Tongue (tissue), 3 donors: ENCODE measurements at places on chromosomes 12 and 14.

DNA sequence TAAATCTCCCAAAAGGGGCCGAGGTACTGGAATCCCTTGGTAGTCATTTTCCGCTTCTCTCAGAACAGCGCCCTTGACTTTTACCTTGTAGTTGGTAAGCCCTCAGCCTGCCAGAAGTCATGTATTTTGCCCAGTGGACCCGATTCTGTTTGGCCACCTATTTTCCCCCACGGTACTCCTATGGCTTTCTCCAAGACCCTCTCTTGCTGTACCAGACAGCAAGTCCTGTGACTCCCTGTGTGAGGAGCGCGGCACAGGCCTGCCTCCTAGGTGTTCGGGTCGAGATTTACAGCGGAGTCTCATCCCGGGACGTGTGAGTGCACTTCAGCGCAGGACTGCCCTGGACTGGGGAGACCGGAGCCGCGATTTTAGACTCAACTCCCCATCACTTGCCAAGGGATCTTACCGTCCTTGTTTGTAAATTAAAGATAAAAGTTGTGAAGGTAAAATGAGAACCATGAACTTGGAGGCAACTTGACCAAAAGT lies 1.1 kb upstream of the MBD6 start:
- DNase-seq = peak; percentile 66

DNA sequence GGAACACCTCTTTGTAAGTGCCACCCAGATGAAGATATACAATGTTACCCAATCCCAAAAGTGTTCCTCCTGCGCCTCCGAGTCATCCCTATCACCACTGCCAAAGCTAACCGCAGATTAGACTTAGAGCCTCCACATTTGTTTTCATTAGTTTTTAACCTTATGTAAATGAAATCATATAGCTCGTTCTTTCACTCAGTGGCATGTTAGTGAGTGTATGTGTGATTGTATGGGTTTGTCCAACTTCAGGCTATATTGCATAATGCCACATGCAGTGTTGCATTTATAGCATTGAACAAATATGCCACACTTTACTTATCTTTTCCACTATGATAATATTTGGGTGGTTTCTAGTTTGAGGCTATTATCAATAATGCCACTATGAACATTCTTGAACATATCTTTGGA lies 18.0 kb downstream of the MAP1LC3B2 start:
- no peak for DNase-seq

GRCh38 chr12:106566771-106567170 lies 16.0 kb upstream of the RFX4 start:
- DNase-seq = no peak

GRCh38 chr12:48965298-48965838 lies 6.2 kb downstream of the WNT10B start:
- DNase-seq = no peak

GRCh38 chr12:89355243-89356068 lies 3.2 kb upstream of the DUSP6 start:
- peak; percentile 30 for DNase-seq

- no peak for DNase-seq
Observed at GRCh38 chr14:93343797-93344196, 3.2 kb upstream of the COX8C start.

DNA sequence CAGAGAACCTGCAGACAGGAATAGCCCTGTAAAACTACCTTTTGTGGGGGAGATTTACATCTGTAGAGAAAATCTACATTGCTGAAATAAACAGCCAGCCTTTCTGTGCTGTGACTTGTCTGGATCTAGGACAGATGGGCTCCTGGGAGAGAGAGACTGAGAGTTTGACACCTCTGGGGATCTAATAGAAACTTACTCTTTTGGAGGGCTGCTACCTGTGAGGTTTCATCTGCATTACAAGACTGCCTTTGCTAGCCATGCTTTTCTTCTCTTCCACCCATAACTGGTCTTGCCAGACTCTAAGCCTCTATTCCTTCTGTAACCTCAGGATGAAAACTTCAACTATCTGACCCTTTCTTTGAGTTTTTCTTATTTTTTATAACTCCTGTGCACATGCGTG lies 452.6 kb downstream of the ZFP36L1 start:
- DNase-seq = no peak

GRCh38 chr14:105069522-105069870 lies 4.3 kb upstream of the GPR132 start:
- DNase-seq = no peak

GRCh38 chr12:74999474-74999873 lies 210.2 kb downstream of the KCNC2 start:
- DNase-seq = no peak

DNA sequence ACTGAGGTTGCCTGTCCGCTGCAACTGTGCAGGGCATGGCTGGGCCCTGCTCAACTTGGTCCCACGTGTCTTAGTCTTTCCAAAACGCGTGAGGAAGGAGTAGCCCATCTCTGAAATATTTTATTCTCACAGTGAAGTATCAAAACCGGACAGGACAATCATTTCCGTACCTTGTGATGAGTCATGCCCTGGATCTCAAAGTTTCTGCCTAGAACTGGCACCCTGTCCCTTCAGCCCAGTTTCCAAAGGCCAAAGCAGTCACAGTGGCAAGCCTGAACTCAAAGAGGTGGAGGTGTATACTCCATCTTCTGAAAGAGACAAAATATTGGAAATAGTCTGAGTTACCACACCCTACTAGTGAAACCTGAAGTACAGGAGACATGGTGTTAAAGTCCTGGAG lies 28.5 kb upstream of the SRGAP1 start:
- DNase-seq = no peak

- DNase-seq = no peak
Observed at GRCh38 chr12:94789510-94790225, 139.3 kb upstream of the TMCC3 start.

DNA sequence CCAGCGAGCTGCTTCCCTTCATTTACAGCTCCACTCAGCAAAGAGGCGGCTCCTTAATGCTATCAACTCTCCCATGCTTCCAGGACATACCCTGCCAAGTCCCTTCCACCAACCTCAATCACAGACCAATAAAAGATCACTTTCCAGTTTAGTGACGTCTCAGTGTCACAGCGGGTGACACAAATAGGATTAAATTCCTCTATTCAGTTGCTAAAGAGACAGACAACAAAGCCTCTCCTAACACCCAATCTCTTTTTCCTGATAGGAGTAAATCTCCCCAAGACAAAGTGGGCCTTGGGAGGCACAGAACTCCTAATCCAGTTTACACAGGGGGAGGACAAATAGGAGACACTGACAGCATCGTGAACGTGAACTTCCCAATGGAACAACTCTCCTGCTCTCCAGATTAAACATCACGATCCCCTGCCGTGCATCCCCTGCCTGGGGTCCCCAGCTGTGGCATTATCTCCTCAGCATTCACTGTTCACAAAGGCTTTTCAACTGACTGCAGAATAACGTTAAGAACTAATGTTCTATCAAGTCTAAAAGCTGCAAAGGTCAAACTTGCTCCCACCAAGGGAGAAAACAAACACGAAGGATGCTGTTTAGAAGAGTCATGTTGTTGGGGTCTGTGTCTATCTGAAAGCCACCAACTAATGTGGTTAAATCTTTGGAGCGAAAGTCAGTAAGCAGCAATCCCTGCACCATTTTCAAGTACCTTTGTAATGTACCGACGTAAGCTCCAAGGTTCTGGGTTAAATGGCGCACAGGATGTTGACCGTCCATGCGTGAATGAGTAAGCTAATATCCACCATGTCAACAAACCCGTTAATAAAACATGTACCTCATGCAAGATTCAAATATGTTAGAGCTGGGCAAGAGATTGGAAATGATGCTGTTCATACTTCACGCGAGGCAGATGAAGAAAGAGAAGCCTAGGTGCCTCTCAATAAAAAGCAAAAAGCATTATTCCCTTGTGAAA lies 31.5 kb downstream of the TMEM132D start:
- no peak for DNase-seq

DNA sequence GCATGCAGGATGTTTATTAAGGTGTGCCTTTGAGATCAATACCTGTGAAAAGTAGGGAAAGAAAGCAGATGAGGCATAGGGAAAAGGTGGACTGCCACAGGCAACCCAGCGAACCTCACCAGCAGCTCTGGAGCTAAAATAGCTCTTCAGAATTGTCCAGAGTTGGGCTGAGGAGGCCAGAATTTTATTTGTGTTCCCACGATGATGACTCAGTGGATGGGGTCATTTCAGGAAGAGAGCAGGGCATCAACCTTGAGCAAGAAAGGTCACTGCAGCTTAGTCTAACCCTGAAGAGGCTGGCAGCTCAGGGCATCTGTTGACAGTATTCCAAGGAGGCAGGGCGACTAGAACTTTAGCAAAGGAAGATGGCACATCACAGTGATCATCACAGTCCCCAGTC lies 696.1 kb downstream of the DIO2 start:
- DNase-seq = no peak

DNA sequence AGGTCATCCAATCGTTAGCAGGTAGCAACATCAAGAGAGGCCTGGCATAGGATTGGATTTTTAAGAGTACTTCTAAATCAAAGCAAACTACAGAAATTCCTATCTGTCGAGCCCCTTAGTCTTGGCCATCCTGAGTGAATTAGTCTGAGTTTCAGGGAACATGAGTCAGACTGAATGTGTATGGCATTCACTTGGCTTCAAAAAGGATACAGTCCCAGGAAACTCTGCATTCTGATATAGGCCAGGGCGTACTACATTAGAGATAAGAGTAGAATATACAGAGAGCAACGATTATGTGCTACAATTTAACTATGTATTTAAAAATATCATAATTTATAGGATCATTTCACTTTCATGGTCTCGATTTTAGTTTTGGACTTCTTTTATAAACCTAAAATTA lies 242.2 kb downstream of the SOX5 start:
- no peak for DNase-seq

DNA sequence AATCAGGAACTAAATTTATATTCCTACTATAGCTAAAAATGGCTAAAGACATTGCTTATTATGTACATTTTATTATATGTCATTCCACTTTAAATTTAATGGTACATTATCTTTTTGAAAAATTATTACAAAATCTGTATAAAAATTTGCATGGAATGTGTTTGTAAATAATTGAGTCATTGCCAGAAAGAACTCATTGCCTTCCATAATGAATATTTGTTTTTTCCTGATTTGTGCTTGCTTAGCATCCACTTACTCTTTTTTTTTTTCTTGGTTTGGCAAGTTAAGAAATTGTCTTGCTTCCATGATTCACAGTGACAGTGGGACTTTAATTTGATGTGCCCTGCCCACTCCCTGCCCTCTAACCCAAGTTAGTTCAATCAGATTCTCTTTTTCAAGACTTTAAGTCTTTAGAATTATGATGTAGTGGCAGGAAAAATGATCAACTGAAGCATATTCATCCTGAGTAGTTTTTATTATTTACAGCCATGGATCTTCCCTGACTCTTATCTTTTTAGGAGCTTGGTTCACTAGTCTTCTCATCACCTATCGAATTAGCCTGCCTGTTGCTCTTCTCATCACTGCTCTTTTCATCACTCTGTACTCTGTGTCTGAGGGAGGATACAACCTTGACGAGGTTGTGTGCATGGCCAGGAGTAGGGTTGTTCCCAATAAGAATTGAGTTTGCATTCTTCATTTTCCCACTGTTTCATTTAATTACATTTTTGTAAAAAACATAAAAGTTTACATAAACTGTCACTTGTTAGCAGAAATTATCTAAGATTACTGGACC lies 442.0 kb downstream of the BTG1 start:
- no peak for DNase-seq

- no peak for DNase-seq
Observed at GRCh38 chr12:11209113-11209512, 22.4 kb upstream of the TAS2R42 start.

- DNase-seq = peak; percentile 42
Observed at GRCh38 chr14:51095854-51096823, 1.2 kb upstream of the TRIM9 start.

DNA sequence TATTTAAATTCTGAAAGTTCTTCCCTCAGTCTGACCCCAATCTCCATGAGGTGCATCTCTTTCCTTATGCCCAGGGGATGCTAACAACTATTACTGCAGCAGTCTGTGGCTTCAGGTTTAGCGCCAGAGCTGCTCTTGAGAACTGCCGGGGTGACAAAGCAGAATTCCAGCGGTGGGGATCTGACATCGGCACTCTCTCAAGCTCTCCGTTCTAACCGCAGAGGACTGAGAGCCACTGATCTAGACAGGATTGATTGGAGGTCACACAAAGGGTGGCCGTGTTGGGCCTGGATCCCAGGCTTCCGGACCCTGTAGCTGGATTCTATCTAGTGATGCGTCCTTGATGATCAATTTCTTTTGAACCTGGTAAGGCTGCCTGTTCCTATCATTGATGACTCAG lies 155.6 kb upstream of the TMEM132C start:
- DNase-seq = no peak

DNA sequence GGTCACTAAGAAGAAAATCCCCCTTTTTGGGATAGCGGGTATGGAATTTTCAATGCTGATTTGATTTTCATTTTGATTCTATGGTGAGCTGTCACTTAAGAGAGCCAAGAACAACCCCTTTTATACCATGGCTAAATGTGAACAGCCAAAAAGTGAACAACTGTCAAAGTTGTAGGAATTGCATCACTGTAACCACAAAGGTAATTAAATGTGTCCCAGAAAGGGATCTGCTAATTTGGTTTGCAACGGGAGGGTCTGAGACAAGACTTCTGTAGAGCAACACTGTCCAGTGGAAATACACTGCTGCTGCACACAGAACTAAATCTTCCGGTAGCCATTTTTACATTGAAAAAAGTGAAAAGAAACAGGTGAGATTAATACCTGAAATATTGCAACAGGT lies 14.6 kb downstream of the CHST11 start:
- no peak for DNase-seq

- no peak for DNase-seq
Observed at GRCh38 chr12:69686731-69687130, 12.4 kb downstream of the BEST3 start.

DNA sequence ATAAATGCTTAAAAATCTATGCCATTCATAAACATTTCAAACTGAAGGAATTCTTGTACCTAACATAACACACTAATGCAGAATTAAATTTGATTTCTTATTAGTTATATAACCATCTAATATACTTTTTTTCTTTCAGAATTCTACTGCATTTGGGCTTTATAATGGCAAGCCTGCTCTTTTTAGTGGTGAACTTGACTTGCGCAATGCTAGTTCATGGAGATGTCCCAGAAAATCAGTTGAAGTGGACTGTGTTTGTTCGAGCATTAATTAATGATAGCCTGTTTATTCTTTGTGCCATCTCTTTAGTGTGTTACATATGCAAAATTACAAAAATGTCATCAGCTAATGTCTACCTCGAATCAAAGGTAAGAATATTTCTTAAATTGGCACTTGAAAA lies 47.3 kb downstream of the GPR137C start:
- DNase-seq = no peak

DNA sequence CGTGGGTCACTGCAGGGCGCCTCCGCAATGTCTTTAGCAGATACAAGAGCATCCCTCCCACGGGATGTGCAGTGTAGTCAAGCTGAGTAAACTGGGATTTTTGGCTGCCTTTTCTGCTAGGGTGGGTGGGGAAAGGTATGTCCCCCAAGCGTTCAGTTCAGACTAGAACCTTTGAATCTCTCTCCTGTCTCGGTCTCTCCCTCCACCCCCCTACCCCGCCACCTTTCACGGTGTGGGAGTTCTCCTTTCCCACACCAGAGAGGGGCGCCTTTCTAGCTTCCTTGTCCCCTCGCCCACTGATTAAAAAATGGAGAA lies 525 bp upstream of the FAR2 start:
- peak; percentile 46 for DNase-seq

GRCh38 chr14:99038431-99038820 lies 233.6 kb downstream of the BCL11B start:
- DNase-seq = no peak
